ENCODE measurements at places on chromosomes 5 and 9.

- no peak for DNase-seq
Observed at GRCh38 chr5:17215361-17215760, 2.1 kb upstream of the BASP1 start.

GRCh38 chr5:95530416-95530815 is 24.4 kb downstream of the SKIC3 start:
- DNase-seq, result peak; percentile 54

- DNase-seq, result peak; percentile 65
Observed at GRCh38 chr9:110049699-110050450, 158.1 kb downstream of the C9orf152 start.

DNA sequence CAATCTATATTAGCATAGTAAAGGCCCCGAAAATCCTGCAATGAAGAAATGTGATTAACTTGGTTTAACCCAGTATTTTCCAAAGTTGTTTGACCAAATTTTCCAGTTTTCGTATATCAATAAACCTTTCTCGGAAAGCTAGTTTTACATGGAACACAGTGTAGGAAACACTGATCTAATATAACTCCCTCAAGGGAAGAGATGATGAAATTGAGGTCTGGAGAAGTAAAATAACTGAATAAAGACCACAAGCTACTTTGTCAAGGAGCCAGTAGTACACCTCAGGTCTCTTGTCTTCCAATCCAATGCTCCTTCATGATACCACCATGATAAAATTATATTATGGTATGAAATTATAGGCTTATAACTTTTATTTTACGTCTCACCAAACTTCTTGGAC is 118.1 kb upstream of the TARS1 start:
- no peak for DNase-seq

DNA sequence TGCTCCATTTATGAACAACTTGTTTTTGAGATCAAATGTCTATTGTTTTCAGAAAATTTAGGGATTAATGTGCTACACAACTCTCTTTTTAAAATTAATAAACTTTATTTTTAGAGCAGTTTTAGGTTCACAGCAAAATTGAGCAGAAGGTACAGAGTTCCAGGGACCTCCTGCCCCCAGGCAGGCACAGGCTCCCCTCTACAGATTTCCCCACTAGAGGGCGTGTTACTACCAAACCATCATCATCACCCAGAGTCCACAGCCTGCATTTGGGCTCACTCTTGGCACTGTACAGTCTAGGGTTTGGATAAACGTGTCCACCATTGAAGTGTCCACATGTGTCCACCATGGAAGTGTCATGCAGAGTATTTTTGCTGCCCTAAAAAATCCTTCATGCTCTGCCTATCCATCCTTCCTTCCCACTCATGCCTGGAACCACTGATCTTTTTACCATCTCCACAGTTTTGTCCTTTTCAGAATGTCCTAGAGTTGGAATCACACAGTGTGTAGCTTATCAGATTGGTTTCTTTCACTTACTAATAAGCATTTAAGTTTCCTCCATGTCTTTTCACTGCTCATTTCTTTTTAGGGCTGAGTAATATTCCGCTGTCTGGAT is 61.7 kb downstream of the MRPL36 start:
- DNase-seq, result peak; percentile 9

DNA sequence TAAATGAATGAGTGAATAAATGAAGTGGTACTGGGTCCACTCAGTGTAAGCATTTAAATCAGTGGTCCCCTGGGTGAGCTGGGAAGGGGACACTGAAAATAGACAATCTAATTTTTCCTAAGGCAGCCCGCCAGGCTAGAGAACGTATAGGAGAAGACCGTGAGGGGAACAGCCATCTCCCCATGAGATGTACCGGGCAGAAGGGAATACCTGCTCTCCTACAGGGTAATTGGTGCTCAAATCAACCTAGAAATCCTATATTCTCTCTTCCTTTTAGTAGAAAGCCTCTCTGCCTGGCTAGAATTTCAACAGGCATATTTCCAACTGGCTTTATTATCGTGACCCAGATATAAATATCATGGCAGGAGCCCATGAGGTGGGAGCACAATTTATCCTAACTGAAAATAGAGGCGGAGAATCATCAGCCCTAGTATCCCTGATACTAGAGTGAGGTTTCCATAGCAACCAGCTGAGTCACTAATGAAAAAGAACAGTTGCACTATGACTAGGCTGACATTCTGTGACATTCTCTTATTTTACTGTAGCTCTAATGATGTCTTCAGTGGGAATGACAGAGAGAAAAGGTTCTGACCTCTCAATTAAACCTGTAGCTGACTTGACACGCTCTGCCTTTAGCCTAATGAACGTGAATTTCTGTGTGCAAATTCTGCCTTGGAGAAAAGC is 96.5 kb upstream of the CAST start:
- peak; percentile 80 for DNase-seq

DNA sequence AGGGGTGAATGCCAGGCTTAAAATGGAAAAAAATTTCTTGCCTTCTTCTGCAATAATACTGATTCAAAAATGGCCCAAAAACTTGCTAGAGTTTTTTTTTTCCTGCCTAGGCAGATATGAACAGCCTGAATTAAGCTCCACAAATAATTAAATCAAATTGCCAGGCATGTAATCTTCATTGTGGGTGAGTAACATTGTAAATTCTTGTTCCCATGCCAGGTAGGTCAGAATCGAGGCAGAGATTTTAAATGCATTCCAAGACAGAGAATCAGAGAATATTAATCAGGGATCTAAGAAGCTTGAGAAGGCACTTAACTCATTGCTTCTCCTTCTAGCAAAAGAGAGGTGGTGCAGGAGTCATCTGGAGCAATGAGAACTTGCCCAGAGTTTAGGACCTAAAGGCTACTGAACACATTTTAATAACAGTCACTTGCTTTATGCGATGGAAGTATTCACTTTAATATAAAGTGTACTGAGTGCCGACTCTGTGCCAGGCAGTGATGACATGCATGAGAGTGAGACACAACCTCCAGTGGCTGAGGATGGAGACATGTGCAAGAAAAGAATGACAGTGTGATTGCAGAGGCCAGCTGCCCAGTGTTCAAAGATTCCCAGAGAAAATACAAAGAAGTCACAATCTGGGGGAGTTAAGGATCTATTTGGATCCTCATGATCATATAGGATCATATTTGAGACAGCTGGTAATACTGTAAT is 102.3 kb downstream of the APBA1 start:
- peak; percentile 76 for DNase-seq

- peak; percentile 79 for DNase-seq
Observed at GRCh38 chr5:57442080-57442839, 40.4 kb downstream of the ACTBL2 start.

- peak; percentile 37 for DNase-seq
Observed at GRCh38 chr9:130054325-130054786, 650 bp downstream of the GPR107 start.

DNA sequence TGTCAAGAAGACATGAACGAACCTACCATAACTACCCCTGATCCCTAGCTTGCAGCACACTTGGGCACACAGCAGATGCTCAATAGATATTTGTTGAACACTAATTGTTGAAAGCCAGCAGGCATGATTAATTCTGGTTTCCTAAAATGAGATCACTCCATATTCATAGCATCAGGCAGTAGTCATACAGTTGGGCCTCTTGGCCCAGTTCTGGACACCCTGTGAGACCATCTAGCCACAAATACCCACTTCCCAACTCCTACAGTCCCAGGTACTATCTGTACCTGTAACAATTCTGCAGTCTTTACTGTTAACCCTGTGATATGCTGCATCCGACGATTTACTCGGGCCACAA is 24.2 kb downstream of the P4HA2 start:
- DNase-seq, result peak; percentile 47

GRCh38 chr9:95017661-95018060 is 291.2 kb downstream of the AOPEP start:
- no peak for DNase-seq
